Aorta (tissue), 5 donors: ENCODE measurements at places on chromosomes 11 and 22. TPM values are rescaled to one million over a fixed set of nuclear protein-coding genes. Genes with fewer than 3 reads are reported as not detected.

- no peak overlapping the region for H3K4me3 ChIP-seq
- H3K36me3 ChIP-seq = no peaks in the 10 kb centered on the region
- no peak overlapping the region for H3K27ac ChIP-seq
- H3K27me3 ChIP-seq = no peaks in the 10 kb centered on the region
- DNase-seq = no peak
Measured at GRCh38 chr11:79237091-79237490, 203.7 kb downstream of the TENM4 start.

- peaks cover 17% of the 10 kb centered on the region for H3K36me3 ChIP-seq
- H3K4me1 ChIP-seq = no peaks in the 10 kb centered on the region
- DNase-seq = no peak
- H3K27ac ChIP-seq = peak overlapping the region; percentile 62
- H3K27me3 ChIP-seq = no peaks in the 10 kb centered on the region
Measured at GRCh38 chr11:10625281-10625981, 57.0 kb upstream of the LYVE1 start.

DNA sequence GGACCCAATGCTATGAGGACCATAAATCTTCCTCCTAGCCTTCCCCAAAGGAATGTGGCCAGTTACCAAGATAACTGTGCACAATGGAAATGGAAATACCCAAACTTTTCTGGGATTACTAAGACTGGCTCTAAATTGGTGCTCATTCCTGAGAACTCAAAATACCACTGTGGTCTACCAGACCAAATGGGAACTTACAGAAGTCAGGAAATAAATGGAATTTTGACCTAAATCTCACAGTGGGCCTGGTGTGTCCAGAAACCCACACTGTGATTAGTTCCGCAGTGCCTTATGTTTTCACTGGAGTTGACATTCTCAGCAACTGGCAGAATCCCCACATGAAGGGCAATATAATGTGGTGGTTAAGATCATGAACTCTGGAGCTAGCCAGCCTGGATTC, 99.4 kb upstream of the ZC3H12C start:
- H3K36me3 ChIP-seq = no peaks in the 10 kb centered on the region
- H3K4me3 ChIP-seq = no peak overlapping the region
- H3K4me1 ChIP-seq = no peaks in the 10 kb centered on the region
- DNase-seq = no peak
- no peak overlapping the region for H3K27ac ChIP-seq

CHRM1 gene
- not detected for total RNA-seq

DNA sequence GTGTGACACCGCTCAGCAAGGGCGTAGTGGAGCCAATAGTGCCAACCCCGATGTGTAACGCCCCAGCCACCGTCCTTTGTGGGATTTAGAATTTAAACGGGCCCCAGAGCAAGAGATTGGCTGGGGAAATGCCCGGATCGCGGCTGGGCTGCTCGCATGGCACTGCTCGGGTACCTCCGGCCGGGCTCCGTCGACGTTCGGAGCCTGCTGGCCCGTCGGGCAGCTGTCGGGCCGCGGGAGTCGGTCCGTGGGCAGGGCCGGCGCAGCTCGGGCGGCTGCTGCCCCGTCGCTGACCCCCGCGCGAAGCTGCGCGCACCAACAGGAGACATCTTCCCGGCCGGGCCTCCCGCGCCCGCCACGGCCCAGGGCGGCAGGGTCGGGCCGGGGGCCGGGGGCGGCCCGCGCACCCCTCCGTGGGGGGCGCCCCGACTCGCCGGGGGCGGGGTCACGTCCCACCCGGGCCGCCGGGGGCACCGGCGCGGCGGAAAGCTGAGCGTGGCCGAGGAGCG, 1.3 kb upstream of the KDM2A start:
- H3K36me3 ChIP-seq = no peaks in the 10 kb centered on the region
- no peaks in the 10 kb centered on the region for H3K27me3 ChIP-seq
- DNase-seq = no peak
- H3K27ac ChIP-seq = no peak overlapping the region
- H3K4me3 ChIP-seq = peak overlapping the region; percentile 8
